SK-N-SH treated with all-trans-retinoic acid at 6 μM for 48 hours (cell line): ENCODE measurements at places on chromosomes 13 and 19.

DNA sequence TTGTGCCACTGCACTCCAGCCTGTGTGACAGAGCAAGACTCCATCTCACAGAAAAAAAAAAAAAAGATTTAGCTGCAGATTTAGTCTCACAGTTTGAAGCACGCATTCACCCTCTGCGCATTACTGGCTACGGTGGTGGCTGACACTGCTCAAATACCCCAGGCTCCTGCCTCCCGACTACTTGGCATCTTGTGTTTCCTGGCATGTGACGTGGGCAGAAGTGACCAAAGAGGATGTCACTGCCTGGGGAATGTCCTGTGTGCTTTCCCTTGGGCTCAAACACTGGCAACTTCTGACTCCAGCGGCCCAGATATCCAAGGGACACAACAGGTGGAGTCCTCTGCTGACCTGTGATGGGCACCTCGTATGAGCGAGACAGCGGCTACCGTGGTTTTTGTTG, 24.7 kb upstream of the EIF3G start:
- ATAC-seq = no peak

- ATAC-seq = peak; percentile 38
Observed at GRCh38 chr19:7505682-7506384, 10.1 kb upstream of the ZNF358 start.

DNA sequence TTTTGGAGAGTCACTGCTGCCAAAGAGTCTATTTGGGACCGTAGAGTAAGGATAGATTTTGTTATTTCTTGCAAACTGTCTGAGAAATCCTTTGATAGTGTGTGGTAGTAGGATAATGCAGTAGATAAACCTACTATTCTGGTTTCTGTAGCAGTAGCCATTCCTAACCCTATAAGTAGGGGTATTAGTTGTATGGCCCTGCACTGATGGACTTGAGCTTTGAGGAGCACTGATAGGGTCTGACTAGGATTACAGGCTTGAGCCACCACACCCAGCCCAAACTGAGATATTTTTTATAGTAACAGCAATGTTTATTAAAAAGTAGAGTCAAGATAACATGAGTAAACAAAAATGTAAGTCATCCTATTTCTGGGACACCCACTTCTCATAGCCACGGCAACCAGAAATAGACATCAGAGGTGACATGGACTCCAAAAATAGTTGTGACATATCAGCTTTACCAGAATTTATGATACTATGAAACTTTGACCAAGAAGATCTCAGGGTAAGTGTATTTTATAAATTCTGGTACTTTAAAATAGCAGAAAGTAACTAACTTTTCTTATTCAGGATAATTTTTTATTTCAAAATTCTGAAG, 479.1 kb downstream of the SUCLA2 start:
- no peak for ATAC-seq

DNA sequence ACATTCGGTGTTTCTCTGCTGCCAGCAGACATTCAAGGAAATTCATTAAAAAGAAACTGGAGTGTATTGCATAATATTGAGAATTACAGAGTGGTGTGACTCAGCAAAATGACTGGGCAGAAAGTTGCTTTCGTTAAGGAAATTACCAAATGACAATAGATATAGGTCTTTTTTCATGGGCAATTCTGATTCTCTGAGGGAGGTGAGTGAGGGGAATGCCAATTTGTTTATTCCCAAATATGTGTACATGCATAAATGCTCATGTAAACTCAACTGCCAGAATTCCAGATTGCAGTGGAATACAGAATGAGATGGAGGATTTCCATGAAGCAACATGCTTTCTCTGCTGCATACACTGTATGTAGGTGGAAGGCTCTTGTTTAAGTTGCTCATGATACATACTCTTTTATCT, 1730.1 kb downstream of the SLITRK5 start:
- ATAC-seq = no peak

GRCh38 chr13:41457589-41458186, 338 bp downstream of the RGCC start:
- ATAC-seq = no peak; the same call in 2 of the 3 replicates

- no peak for ATAC-seq
Observed at GRCh38 chr13:19596960-19597361, 35.6 kb upstream of the TPTE2 start.

DNA sequence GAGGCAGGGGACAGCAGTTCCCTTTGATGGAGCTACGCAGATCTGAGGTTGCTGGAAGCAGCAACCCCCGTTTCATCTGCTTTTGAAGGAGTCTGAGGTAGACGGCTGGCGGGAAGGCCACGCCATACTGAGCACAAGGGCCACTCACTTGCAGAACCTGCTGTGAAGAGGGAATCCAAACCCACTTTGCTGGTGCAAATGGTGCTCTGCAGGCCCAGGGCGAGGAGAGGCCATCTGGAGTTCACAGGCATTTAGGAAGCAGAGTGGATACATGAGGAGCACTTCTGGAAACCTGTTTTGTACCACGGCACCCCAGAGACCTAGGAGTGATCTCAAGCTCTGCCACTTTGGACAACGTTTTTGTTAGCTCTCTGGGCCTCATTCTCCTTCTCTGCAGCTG, 227.8 kb downstream of the UQCRFS1 start:
- ATAC-seq = no peak

DNA sequence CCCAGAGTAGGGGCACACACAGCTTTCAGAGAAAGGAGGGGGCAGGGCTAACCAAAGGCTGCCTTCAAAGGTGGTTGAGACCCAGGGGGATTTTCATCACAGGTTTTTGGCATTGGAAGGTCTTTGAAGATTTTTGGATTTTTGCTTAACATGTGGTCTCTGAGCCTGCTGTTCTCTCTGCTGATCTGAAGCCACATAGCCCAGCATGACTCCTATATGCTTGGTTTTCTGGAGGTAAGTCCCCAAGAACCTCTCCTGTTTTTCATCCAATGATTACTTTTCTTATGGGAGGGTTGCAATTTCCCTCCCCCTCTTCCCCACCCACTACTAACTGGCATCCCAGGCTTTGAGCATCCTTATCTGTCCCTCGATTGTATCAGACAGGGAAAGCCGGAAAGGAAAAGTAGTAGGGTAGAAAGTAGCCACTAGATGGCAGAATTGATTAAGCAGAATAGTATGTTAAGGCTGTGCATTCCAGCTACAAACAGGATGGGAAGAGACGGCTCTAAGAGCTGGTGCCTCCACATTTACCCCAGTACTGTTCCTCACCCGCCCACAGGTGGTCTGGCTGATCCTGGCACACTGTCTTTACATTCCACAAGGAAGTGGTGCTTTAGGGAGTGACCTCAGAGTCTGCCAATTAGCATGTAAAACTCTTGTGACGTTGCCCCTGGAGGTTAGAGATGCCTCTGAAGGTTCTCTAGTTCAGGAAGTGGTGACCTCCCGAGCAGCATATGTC, 218.9 kb upstream of the EDNRB start:
- ATAC-seq = peak; percentile 100

DNA sequence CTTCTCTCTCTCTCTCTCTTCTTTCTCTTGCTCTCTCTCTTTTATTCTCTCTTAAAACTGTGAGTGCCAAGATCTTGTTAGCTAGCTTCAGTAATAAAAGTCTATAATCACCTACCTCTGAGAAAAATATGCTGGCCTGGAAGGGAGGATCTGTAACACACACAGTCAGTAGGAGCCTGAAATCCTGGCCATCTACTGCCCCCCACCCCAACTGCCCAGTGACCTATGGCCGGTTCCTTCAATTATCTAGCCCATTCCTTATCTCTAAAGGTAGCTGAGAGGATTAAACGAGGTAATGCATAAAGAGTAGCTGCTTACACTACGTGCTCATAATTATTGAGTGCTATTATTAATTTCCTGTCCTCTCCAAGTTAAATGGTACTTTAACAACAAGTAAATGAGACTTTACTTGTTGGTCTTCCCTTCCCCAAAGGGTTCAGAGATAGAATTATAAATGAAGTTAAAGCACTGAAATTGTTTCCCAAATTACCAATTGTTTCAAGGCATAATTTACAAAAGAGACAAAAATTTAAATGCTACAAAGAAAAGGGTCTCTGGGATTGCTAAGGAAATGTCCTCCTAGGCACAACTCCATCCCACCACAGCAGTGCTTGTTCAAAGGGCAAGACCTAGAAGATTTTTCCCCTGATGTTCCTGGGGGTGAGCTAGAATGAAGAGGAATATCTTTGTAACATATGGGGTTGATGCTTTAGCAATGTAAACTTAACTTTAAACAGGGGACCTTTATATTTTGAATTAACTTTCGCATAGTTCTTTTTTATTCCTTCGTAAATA, 1.8 kb downstream of the LCP1 start:
- ATAC-seq = no peak

DNA sequence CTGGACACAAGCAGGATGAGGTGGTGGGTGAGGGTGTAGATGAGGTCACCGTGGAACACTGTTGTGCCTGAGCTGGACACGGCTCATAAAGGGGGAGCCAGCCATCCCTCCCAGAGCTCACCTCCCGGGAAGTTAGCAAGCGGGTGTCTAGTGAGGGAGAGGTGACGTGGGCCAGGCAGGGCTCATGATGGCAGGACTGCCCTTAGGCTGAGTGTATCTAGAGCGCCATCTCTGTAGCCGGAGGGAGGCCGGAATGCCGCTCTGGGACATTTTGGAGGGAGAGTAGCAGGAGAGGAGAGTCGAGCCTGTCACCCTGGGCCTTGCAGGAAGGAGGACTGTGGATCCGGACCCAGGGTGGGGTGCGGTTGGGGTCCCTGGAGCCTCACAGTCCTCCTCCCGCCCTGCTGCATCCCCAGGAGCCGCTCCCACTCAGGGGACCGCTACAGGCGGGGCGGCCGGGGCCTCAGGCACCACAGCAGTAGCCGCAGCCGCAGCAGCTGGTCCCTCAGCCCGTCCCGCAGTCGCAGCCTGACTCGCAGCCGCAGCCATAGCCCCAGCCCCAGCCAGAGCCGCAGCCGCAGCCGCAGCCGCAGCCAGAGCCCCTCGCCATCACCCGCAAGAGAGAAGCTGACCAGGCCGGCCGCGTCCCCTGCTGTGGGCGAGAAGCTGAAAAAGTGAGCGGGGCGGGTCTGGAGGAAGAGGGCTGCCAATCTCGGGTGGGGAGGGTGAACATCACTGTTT, 9.2 kb downstream of the ZNF296 start:
- ATAC-seq = no peak

DNA sequence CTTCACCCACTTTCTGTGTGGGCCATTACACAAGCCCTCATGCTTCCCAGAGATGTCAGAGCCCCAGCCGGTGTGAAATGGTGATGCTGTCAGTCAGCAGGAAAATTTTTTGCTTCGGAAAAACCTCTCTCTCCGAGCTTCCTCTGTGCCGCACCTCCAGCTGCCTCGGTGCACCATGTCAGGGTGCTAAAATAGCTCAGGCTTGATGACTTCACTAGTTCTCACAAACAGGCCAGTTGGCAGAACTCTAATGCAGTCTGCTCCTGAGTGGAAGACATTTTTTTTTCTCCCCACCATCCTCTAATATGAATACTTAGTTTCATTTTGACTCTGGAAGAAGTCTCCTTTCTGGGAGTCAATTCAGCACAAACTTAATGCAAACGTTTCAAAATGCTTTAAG, 71.3 kb downstream of the KLF12 start:
- ATAC-seq = peak; percentile 30; the same call in 1 of the 3 replicates

DNA sequence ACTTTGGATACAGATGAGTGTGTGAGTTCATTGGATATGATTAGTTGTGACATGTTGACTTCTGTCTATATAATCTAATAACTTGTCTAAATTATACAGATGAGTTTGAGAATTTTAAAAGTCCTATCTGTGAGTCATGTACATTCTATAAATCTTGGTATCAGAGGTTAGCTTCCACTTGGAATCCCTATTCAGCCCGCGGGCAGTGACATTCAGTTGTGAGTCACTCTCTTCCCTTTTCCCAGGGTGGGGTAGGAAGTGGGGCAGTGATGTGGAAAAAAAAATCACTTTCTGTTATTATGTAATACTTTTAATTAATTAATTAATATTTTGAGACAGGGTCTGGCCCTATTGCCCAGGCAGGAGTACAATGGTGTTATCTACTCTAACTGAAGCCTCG, 33.0 kb upstream of the ZNF808 start:
- no peak for ATAC-seq
